ENCODE measurements at places on chromosomes 7 and 10.

- ATAC-seq = no peak
These were observed 96.4 kb downstream of the WDR37 start for GRCh38 chr10:1152386-1153250.

DNA sequence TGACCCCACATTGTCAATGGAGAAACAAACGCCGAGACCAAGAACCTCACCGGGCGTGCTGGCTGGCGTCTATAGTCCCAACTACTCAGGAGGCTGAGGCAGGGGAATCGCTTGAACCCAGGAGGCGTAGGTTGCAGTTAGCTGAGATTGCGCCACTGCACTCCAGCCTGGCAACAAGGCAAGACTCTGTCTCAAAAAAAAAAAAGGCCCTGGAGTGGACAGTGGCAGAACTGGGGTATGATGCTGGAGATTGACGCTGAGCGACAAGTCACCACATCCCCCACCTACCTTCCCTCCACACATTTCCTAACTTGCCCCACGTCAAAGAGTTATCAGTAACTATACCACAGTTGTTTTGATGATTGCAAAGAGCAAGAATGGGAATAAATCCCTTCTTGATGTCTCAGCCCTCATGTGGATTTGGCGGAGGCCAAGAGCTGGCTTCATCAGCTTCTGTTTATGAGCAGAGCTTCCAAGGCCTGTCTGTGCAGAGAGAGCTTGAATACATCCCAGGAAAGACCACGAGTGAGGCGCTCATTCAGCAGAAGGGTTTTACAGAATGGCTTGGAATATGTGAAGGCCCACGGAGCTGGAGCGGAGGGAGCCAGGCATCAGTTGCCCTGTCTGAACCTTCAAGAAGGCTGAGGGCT lies 28.0 kb upstream of the TNS3 start:
- no peak for ATAC-seq

DNA sequence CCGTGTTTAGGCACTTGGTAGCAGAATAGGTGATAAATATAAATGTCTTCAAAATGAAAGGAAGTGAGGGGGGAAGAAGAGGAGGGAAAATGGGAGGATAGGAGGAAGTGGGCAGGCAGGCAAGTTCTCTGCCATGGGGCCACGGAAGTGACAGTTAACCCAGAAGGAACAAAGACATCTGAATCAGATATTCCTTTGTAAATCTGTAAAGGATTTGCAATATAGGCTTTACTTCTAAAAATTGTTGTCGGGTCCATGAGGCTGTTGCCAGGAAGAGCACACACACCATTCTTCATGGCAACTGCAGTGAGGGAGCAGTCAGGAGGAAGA lies 23.7 kb upstream of the RASSF4 start:
- no peak for ATAC-seq

DNA sequence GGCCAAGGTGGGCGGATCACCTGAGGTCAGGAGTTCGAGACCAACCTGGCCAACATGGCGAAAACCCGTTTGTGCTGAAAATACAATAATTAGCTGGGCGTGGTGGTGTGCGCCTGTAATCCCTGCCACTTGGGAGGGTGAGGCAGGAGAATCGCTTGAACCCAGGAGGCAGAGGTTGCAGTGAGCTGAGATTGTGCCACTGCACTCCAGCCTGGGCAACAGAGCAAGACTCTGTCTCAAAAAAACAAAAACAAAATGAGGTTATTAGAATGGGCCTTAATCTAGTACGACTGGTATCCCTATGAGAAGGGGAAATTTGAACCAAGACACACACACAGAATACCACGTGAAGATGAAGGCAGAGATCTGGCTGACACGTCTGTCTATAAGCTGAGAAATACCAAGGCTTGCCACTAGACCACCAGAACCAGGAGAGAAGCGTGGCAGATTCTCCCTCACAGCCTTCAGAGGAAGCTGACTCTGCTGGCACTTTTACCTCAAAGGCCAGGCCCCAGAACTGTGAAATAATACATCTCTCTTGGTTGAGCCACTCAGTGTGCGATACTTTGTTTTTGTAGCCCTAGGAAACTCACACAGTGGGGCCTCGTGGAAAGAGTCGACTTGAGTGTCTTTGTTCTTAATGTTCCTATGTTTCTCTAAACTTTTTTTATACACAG lies 59.6 kb downstream of the TMEM209 start:
- no peak for ATAC-seq

- ATAC-seq = no peak
These were observed 984.8 kb upstream of the LRRTM3 start for GRCh38 chr10:65940816-65941662.

DNA sequence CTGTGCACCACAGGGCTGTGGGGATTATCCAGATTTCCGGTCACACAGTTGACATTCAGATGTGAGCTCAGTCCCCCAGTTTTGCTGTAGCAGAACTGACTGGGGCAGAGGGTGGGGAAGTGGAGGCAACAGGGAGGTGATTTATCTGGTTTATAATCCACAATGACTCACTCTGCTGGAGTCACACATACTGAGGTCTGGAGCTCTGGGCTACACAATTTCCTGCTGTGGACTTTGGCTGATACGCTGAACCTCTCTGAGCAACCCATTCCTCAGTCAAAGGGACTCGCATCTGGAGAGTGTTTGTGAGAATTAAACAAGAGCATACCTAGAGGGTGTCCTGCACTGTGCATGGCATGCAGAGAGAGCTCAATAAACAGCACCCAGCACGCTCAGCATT lies 64.8 kb upstream of the PLPP4 start:
- no peak for ATAC-seq

- ATAC-seq = no peak
These were observed 571.2 kb downstream of the PTPRN2 start for GRCh38 chr7:158016180-158017097.

GRCh38 chr7:77413128-77413527 lies 3.0 kb downstream of the GSAP start:
- ATAC-seq = no peak

DNA sequence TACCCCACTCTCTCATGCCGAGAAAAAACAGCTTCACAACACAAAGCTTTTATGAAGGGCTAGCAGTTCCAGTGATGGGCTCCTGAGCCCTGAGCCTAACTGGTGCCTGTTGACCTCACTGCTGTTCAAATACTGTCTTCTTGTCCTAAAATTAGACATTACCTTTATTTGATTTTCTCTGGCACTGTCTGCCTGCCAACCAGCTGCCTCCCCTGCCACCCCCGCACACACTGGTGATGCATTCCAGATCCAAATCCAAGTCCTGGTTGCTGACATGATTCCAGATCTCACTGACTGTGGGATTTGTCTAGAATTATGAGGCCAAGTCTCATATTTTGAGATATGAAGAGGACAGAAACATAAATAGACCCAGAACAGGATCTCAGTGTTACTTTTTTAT lies 816.2 kb downstream of the NRG3 start:
- ATAC-seq = peak; percentile 36

DNA sequence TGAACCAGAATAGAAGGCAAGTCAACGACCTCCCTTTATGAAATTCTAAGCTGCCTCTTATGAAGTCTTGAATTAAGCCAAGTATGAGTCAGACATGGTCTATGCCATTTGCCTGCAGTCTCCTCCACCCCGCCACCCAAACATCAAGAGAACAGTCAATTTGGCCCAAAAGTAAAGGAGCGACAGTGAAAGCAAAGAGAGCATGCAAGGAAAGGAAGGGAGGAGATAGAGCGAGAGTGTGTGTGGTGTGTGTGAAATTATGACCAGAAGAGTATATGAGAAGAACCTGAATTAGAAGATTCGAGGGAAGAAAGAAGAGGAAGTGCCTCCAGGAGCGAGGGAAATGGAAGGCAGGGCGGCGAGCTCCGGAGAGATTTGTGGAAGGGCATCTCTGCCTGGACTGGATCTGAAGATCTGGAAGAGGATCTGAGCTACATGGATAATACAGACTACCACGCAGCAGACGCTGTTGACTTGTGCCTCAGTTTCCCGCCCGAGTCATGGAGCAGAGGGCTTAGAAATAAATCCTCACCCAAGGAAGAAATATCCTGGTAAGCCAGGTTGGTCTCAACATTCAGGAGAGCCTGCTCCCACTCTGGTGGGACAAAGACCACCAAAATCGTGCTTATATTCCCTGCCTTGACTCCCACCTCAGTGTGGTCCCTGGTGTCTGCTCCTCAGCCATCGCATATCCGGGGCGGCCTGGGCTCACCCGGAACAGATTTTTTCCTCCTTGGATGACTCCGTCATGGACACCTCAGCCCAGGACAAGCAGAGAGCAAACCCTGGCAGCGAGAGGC lies 459 bp downstream of the ZDHHC6 start:
- ATAC-seq = peak; percentile 74

DNA sequence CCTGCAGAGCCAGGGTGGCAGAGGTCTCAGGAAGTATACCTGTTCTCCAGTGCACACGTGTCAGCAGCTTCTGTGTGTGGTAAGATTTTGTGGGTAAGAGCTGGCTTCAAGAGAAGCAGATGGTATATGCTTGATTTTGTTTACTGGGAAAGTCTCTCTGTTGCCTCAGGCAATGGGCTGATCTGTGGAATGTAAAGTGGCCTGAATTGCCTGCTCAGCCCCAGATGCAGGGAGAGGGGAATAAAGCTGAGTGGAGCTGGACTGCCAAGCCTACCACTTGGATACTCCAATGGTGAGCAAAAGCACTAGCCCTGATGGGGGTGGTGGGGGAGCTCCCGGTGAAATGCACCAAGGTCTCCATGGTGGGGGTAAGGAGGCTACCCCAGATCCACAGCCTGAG lies 156.1 kb downstream of the WDR11 start:
- ATAC-seq = no peak

DNA sequence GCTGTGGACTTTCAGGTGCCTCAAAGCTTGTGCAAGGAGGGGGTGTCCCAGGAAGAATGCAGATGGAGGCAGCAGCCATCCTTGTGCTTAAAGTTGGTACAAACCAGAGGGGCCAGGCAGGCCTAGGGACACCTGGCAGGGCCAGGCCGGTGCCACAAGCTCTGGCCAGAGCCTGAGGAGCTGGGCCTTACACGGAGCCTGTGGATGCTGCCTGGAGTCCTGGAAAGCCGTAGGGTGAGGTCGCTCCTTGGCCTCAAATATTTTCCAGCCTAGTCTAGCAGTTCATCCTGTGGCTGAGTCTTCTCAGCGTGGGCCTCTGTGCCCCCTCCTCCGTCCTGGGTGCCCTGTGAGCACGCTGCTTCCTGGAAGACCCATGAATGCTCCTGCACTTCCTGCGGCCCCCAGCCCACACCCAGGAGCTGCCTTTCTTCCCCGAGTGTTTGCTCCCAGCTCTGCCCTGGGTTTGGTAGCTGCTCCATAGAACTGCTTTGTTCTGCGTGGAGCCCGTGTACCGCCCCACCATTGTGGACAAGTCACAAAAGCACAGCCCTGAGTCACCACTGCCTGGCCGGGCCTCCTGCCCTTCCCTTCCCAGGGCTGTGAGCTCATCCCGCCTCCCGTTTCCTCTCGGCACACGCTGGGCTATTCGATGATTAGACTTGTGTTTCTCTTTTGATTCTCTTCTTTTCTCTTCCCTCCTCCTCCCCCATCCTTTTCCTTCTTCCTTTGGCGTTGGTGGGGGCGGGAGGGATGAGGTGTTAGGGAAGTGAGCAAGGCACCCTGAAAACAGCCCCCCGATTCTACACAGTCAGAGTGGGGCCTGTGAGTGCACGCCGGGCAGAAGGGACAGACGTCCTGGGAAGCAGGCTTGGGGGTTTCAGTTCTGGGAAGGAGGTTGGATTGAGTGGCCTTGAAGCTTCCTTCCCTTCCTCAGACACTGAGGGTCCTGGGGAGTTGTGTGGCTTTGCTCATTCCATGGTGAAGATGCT lies 73.2 kb upstream of the SHH start:
- ATAC-seq = peak; percentile 86

GRCh38 chr10:132417257-132417910 lies 20.4 kb downstream of the PWWP2B start:
- no peak for ATAC-seq

DNA sequence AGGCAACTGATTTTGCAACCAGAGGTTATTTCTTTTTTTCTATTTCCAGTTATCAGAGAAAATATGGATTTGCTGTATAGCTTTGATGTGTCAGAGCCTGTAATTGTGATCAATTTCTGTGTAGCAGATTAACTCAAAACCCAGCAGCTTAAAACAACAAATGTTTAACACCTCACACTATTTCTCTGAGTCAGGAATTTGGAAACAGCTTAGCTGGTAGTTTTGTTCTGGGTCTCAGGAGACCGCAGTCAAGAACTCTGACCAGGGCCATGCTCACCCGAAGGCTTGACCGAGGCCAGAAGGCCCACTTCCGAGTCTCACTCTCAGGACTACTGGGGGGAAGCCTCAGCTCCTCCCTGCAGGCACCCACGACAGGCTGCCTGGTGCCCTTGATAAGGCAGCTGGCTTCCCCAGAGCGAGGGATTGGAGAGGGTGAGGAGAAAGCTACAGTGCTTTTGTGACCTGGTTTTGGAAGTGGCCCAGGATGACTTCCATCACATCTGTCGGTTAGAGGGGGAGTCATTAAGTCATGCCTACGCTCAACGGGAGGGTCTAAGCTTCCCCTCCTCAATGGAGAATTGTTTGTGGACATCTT lies 105.7 kb upstream of the SHH start:
- ATAC-seq = no peak

DNA sequence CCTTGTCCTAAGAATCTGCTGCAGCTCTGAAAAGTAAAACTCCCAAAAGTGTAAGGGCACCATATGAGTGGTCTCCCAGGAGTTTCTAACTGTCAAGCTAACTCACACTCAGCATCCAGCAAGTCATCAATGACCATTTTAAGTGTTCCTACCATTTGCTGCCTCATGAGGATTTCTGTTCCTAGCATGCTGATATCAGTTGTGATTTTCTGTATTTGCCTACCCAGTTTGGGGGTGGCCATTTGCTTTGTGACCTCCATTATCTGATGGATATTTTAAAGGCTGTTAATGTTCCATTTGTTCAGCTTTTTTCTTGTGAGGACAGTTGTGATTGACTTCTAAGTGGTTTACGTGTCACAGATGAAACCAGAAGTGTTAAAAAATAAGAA lies 2.9 kb downstream of the FAM24B start:
- ATAC-seq = no peak

GRCh38 chr10:62081341-62082270 lies 180.1 kb downstream of the ARID5B start:
- no peak for ATAC-seq

GRCh38 chr7:104936546-104936945 lies 77.5 kb upstream of the KMT2E start:
- no peak for ATAC-seq

- ATAC-seq = no peak
These were observed 108.7 kb upstream of the DGKB start for GRCh38 chr7:15011289-15011688.

- ATAC-seq = no peak
These were observed 87.9 kb downstream of the ACTR3B start for GRCh38 chr7:152847386-152847908.
